ENCODE measurements at places on chromosomes 13 and 19.

DNA sequence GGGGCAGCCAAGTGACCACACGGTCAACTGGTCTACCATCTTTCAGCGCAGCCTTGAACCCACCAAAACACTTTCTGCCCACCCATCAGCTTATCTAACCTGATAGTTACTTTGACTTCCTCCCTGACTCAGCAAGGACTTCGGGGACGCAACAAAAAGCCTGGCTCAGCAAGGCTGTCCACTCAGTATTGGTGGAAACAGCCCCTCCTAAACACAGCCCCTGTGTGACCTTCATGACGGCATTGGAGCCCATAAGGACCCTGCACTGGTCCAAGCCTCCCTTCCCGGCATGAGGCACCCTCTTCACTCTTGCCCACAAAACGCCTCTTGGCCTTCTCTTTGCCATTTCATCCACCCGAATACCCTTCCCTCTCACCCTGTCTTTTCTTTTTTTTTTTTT is 39.1 kb downstream of the INSR start:
- no peak for DNase-seq

DNA sequence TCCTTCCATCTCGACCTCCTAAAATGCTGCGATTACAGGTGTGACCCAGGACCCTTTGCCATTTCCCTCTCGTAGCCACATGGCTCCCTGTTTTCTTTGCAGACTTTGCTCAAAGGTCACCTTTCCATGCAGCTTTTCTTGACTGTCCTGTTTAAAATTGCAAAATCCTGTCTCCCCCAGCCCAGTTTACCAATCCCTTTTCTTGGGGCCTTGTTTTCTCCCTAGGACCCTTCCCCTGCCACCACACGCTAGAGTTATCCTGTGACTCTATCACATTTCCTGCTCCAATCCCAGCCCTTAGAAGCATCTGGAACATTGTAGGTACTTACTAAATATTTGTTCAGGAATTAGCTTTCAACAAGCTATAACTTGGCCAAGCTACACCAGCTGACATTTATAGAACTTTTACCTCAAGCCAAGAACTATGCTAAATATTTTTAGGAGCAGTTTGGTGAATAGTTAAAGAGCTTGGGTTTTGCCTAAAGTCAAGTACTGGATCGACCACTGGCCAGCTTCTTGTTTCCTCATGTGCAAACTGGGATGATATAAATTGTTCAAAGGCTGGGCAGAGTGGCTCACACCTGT is 9.1 kb upstream of the SERTAD3 start:
- no peak for DNase-seq

DNA sequence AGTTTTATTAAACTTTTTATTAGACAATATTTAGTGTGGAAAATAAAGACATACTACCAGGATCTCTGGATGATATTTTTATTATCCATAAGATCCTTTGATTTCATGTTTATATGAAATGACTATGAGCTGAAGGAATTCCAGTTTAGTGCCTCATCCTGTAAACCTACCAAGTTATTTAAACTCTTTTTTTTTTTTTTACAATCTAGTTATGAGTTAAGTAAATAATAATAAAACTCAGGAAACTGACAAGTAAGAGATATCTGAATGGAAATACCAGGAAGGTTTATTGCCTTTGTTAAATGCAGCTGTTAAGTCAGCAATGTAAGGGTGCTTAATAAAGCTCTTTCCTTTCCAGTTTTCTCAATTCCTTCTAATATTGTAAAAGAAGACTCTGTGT is 53.9 kb downstream of the RXFP2 start:
- no peak for DNase-seq

DNA sequence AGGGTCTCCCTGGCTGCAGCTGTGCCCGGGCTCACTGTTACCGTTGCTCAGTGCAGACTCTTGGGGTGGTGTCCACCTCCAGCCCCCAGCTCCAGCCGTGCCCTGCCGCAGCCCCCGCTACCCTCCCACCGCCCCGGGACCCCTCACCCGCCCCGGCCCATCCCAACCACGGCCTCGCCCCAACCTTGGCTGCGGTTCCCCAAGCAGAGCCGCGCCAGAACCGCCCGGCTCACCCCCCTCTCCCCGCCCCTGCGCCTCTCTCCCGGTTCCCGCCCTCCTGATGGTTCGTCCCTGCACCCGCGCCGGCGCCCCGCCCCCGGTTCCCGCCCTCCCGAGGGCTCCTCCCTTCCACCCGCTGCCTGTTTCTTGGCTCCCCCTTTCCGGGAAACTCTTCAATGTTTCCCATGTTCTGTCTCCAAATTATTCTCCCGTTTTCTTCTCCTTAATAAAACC is 40.3 kb downstream of the ANKRD10 start:
- peak; percentile 35 for DNase-seq

GRCh38 chr19:56884441-56884840 is 43.9 kb upstream of the PEG3 start:
- no peak for DNase-seq

GRCh38 chr19:4638317-4638716 is 999 bp upstream of the TNFAIP8L1 start:
- no peak for DNase-seq

GRCh38 chr19:33845498-33845897 is 48.8 kb downstream of the KCTD15 start:
- DNase-seq: no peak

GRCh38 chr13:43567608-43568007 is 219.2 kb downstream of the ENOX1 start:
- no peak for DNase-seq

- peak; percentile 60 for DNase-seq
Measured at GRCh38 chr19:48403606-48404005, 10.1 kb downstream of the GRIN2D start.

DNA sequence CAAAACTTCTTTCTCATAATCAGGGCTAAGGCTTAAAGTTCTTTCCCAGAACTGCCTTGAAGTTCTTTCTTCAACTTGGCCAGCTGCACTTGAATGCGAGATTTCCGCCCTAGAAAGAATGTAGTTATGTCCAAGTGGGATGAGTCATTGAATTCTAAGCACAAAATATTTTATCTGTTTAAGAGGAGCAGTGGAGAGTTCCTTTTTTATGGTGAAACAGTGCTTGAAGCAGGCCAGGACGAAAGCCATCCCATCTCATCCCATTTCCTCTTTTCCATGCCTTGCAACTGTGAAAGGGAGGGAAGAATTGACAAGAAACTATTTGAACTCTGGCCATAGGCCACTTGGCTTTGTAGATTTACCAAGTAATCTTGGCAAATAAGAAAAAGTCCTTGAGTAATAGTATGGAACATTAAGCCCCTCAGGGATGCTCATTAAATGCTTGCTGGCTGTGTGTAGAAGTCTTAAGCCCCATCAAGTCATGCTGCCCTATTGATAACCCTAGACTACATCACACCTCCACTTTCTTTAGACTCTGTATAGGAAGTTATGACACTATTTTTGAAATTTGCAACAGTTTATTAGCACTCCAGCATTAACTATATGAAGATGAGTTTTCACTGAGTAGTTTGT is 174.5 kb downstream of the KCTD12 start:
- DNase-seq: peak; percentile 29

GRCh38 chr13:84640691-84641090 is 758.4 kb upstream of the SLITRK1 start:
- no peak for DNase-seq
